ENCODE measurements at places on chromosomes 7 and 10. TPM values are rescaled to one million over a fixed set of nuclear protein-coding genes. Genes with fewer than 3 reads are reported as not detected.

DPYSL4 gene
- total RNA-seq, result 7.0 TPM

SRGN gene
- total RNA-seq, result 949 TPM

RASA4B gene
- 10.4 TPM for total RNA-seq

CADPS2 gene
- not detected for total RNA-seq

SVOPL gene
- total RNA-seq, result not detected

PVRIG gene
- total RNA-seq, result 21.2 TPM

TECPR1 gene
- total RNA-seq, result 34.5 TPM

INTS1 gene
- total RNA-seq, result 92.5 TPM

PILRA gene
- total RNA-seq, result 0.76 TPM

VSIR gene
- total RNA-seq, result 112 TPM

PAXIP1 gene
- 21.7 TPM for total RNA-seq

ABCB1 gene
- total RNA-seq, result 4.7 TPM

CCDC146 gene
- total RNA-seq, result 1.0 TPM

CHCHD3 gene
- 49.6 TPM for total RNA-seq

AKR1C1 gene
- total RNA-seq, result 0.22 TPM

CLDN4 gene
- total RNA-seq, result 0.17 TPM

DNA sequence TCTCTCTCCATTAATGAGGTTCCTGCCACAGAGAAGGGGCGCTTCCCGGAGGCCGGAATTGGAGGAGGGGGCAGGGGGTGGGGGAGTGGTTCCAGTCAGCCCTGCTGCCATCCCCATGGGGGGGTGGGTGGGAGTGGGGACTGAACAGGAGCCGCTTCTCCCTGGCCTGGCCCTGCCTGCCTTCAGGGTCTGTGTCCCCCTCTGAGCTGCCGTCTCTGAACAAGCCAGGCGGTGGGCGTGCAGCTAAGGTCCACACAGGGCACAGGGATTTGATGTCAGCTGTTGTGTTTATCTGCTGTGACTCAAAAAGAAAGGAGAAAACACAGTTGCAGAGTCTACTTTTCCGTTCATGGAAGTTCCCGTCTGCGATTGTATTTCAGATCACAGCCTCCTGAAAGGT, 141.5 kb upstream of the PCBD1 start:
- no peak for DNase-seq

- DNase-seq, result no peak
Observed at GRCh38 chr10:54797636-54798321, 3.3 kb downstream of the PCDH15 start.

- no peak for DNase-seq
Observed at GRCh38 chr7:25823571-25823970, 328.4 kb upstream of the NFE2L3 start.

DNA sequence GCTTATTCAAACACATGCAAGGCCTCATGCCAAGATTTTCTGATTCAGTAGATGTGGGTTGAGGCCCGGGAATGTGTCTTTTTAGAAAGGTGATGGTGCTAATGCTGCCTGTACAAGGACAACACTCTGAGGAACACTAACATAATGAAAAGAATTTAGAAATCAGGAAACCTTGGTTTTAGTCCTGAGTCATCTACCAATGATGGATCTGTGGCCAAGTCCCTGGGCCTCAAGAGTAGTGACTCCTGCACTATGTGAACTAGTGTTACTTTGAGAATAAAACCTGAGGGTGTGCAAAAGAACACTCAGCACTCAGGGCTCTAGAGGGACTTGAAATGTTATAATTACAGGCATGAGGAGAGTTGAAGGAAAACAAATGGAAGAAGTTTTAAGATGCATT, 741.7 kb upstream of the GALNT17 start:
- DNase-seq, result no peak

GRCh38 chr7:21345361-21345760, 82.5 kb upstream of the SP4 start:
- no peak for DNase-seq

GRCh38 chr10:93766918-93767317, 9.2 kb downstream of the LGI1 start:
- no peak for DNase-seq

GRCh38 chr10:42932116-42932515, 144.8 kb upstream of the RET start:
- no peak for DNase-seq

DNA sequence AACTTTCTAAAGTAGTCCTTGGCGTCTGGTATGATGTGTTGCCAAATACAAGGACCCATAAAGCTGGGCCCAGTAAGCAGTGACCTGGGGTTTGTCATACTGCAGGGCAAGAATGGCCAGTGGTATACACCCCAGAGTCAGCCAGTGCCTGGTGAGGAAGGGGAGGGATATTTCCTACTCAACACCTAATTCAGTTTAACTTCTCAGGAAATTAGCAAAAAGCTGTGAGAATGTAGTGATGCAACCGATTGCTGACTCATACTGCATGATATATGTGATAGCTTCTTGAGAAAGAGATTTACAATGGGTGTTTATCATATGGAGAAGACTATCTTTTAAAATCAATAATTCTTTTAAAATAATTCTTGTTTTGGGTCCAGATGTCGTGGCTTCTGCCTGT, 889.3 kb upstream of the CELF2 start:
- no peak for DNase-seq

- no peak for DNase-seq
Observed at GRCh38 chr7:99108613-99109012, 35.3 kb downstream of the SMURF1 start.

DNA sequence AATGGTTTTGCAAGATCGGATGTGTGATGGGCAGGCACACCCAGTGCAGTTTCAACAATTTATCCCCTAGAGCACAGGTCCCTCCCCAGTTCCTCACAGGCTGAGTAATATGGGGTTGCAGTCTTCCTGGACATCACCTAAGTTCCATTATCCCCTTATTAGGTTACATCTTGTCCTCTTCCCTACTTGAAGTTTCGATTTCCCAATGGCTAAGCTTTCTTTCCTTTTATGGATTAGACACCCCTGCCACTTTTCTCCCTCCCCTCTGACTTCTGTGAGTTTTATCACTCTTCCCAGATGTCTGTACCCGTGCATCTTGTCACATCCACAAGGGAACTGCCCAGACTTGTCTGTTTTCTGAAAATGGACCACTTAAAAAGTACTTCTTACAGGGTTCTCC, 2.4 kb upstream of the NIPSNAP2 start:
- DNase-seq, result no peak

GRCh38 chr7:37908221-37908788, 8.3 kb downstream of the SFRP4 start:
- no peak for DNase-seq

- no peak for DNase-seq
Observed at GRCh38 chr7:37394158-37394557, 54.5 kb downstream of the ELMO1 start.

GRCh38 chr7:116801092-116801710, 61.2 kb upstream of the CAPZA2 start:
- DNase-seq, result no peak

DNA sequence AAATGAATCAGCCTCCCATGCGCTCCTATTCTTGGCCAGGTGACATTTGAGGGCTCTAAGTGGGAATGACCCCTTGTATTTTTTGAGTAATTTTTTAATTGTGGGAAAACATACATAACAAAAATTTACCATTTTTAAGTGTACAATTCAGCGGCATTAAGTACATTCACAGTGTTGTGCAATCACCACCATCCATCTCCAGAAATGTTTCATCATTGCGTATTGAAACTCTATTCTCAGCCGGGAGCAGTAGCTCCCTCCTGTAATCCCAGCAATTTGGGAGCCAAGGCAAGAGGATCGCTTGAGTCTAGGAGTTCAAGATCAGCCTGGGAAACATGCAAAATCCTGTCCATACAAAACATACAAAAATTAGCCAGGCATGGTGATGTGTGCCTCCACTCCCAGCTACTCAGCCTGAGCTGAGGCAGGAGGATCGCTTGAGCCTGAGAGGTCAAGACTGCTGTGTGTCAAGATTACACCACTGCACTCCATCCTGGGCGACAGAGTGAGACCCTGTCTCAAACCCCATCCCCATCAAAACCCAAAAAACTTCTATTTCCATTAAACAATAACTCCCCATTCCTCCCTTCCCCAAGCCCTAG, 2.5 kb downstream of the ANTXRL start:
- DNase-seq, result peak; percentile 4

DNA sequence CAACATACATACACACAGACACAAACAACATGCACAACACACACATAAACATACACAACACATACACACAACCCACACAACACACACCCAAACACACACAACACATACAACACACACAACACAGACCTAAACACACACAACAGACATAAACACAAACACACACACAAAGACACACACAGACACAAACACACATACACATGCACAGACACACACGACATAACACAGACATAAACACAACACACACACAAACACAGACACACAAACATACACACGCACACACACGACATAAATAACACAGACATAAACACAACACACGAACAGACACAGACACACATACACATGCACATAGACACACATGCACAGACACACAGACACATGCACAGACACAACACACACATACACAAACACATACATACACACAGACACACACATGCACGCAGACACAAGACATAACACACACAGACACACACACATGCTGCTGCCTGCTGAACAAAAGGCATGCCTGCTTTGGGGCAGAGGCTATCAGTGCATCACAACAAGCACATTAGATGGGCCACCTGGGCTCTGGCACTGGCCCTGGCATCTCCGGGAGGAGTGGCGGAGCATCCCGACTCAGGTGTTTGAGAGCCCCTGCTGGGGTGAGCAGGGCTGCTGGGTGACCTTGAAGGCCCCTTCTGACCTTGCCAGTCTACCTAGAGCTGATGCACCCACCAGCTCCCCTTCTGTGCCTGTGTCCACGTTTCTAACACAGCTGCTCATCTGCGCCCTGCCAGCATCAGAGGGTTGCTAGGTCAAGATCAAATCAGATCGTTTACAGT, 5.3 kb downstream of the LRCH4 start:
- no peak for DNase-seq

DNA sequence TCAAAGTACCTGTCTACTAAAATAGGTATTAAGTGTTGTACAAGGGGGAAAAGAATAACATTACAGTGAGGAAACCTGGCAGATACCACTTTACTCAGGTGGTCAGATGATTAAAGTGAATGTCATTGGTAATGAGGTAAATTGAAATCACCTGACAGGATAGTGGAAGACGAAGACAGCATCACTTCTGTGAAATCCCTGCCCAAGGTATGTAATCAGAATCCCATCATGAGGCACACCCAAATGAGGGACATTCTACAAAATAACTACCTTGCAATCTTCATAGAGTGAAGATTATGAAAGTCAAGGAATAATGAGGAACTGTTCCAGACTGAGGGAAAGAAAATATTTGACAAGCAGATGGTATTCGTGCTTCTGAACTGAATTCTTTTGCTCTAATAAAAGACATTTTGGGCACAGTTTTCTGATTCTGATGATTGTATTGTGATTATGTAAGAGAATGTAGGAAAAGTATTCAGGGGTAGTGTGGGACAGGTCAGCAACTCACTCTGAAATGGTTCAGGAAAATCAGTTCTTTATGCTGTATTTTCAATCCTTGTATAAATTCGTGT, 33.3 kb upstream of the ARMS2 start:
- no peak for DNase-seq

Data from activated CD4-positive, alpha-beta memory T cell treated with anti-CD3 and anti-CD28 coated beads for 36 hours (primary cell).